H7 (cell line): ENCODE measurements at places on chromosomes 4 and X.

- DNase-seq, result no peak
Measured at GRCh38 chr4:188596021-188596420, 456.8 kb downstream of the TRIML1 start.

GRCh38 chr4:154908168-154908567 lies 127.1 kb downstream of the RBM46 start:
- no peak for DNase-seq

- no peak for DNase-seq
Measured at GRCh38 chrX:24480400-24480865, 15.3 kb downstream of the PDK3 start.

DNA sequence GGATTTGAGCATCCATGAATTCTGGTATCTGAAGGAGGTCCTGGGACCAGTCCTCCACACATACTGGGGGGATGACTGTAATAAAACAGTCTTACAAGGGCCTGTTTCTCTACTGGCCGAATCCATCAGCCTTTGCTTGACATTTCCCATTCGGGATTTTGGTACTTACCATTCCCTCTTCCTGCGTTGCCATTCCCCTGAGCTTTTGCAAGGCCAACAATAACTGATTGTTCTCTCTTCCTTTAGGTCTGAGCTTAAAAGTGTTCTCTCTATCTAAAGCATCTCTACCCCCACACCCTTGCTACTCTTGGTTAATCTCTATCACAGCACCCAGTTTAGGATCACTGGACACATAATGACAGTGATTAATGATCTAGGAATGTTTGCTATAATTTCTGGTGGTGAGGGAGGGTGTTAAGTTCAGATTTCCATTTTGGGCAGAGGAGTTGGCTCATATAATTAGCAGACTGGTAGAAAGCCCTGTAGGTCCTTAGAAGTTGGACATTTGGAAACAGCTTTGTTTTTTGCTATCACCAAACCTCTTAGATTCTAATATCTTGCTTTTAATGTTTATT lies 29.4 kb downstream of the TMA16 start:
- DNase-seq, result no peak

GRCh38 chr4:57866468-57867171 lies 756.4 kb upstream of the IGFBP7 start:
- no peak for DNase-seq

- DNase-seq, result no peak
Measured at GRCh38 chr4:143082701-143083100, 102.0 kb upstream of the USP38 start.

- DNase-seq, result no peak
Measured at GRCh38 chr4:7973545-7973981, 33.9 kb upstream of the AFAP1 start.

GRCh38 chr4:116400480-116400879 lies 684.9 kb downstream of the TRAM1L1 start:
- DNase-seq, result no peak

DNA sequence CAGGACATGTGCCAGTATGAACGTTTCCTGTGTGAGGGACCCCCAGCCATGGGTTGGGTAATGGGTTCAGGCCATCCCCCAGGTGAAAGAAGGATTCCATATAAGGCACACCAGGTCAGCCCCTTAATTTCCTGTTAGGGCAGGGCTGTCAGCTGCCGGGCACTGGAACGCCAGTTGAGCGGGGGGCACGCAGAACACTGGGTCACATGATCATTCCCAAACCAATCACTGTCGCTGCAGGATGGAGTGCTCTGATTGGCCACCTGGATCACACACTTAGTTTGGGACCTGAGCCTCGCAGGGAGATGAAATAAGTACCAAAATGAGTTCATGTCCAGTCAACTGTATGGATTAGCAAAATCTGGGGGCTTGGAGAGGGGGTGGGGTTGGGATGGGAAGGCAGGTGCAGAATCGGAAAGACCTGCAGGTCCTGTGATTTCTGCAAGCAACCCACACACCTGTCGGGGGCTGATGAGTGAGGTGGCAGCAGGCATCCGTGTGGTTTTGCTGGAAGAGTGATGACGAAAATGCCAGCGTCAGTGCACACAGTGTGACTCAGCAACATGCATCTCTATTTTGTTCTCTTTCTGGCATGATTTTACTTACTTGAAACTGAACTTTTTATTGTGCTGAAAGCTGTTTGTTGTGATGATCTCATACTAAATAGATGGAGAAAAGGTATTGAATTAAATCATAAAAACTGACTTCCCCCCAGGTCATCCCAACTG lies 32.2 kb downstream of the RNF212 start:
- peak; percentile 71 for DNase-seq

- no peak for DNase-seq
Measured at GRCh38 chrX:871626-872025, 241.0 kb downstream of the SHOX start.

- DNase-seq, result no peak
Measured at GRCh38 chr4:146359771-146360170, 145.4 kb downstream of the REELD1 start.

- no peak for DNase-seq
Measured at GRCh38 chr4:40190019-40190418, 6.8 kb upstream of the RHOH start.

DNA sequence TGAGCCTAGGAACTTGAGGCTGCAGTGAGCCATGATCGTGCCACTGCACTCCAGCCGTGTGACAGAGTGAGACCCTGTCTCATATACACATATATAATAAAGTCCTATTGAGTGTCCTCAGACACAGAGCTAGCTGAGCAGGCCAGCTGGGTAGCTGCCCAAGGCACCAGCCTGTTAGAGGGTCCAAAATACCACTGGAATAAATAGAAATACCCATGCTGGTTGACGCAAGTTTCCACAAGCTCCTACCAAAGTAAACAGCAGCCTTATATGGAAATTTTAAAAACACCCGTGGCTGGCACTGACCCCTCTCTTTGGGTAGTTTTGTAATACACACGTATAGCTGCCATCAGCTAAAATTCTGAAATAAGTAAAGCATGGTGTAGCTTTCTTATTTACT lies 348.6 kb downstream of the BCOR start:
- DNase-seq, result no peak

- no peak for DNase-seq
Measured at GRCh38 chr4:167966143-167966542, 126.2 kb upstream of the ANXA10 start.

DNA sequence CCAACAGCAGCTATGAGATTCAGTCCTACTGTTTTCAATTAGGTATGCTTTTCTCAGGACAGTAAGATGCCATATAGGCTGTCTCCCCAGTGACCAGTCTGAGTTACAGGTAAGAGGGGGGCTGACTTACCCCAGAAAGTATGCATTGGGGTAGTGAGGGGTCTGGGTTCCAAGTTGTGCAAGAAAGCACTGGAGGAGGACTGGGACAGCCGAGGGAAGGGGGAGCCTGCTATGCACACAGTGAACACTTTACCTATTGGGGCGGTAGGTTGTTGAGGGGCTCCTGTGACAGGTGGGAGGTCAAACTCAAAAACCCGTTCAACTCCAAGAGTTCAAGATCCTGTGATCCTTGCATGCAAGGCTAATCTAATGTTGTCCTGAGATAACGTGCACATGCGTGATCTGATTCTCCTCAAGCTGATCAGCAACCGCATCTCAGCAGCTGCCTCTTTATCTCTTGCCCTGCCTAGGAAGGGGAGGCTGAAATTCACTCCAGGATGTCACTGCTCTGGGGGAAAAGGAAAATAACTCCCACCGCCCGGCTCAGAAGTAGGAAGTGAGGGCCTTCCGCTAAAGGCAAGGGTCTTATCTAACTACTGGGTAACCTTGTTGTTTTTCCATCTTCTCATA lies 108.8 kb upstream of the KIT start:
- DNase-seq, result no peak

DNA sequence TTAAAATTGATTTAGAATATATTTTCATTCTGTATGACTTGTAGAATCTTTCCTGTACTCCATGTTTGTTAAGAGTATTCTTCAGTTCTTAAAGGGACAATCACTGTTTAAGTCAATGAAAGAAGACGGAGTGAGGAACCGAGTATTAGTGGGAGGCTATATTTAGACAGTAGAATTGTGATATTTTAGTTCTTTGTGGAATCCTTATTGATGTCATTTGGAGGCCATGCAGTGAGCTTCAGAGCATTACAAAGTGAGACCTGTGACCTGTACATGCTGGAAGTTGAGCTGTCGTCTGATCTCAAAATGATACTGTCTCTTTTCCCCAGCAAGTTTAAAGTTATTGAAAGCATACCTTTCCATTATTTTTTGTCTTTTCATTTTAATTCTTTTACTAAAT lies 394.7 kb downstream of the GALNTL6 start:
- no peak for DNase-seq

GRCh38 chr4:174256277-174256713 lies 27.2 kb downstream of the FBXO8 start:
- no peak for DNase-seq

- no peak for DNase-seq
Measured at GRCh38 chr4:128951316-128951715, 141.8 kb downstream of the JADE1 start.

GRCh38 chrX:96907516-96908272 lies 24.0 kb downstream of the RPA4 start:
- no peak for DNase-seq

GRCh38 chr4:31545755-31546154 lies 825.6 kb downstream of the PCDH7 start:
- DNase-seq, result no peak

DNA sequence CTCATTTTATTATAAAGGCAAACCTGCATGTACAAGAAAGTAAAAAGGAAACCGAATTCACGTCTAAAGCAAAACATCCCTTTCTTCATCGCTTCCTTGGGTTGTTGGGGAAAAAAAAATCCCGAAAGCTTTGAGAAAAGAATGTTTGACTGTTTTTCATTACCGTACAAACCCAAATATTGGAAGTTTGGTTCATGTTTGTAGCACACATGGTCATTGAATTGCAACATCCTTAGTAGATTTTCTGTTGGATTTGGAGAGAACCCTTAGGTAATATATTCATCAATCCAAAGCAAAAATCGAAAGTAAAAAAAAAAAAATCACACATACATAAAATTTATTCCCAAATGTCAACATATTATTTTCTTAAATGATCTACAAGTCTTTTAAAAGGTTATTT lies 420.3 kb downstream of the MAPK10 start:
- no peak for DNase-seq

DNA sequence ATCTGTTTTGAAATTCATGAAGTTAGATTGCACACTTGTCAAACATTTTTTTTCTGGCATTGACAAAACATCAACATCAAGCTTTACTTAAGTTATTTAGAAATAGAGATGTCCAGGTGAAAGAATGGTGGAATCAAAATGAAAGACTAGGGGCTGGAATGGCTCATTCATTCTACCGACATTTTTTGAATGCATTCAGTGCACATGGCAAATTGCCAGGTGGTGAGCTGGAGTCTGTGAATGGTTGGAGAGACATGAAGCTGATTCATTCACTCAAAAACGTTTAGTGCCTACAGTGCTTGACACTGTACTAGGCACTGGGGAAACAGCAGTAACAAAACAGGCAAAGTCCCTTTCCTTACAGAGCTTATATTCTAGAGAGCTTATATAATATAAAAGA lies 292.4 kb downstream of the PPP1R2C start:
- DNase-seq, result no peak

DNA sequence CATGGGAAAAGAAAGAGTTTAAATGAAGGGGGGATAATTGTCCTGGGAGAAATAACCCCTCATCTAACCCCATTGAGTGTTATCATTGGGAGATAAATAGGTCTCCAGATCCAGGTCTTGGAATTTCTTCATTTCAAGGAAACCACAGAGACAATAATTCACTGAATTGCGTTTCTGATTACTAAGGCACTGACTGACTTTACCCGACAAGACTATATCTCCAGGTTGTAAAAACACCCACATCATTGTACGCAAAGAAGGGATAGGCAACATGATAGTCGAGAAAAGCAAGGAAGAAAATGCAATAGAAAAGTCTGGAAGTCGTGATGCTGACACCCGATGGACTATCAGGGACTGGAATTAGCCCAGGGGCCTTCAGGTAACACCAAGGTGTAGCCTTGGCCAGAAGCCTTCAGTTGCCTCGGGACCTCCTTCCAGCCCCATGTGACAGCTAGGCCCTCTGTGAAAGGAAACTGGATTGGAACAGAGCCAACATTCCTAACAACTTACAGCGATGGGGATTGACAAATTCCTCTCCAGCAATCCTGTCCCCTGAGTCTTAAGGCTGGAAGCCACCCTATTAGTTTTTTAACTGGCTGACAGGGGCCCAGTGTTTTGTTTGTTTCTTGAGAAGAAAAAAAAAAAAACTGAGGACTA lies 46.5 kb upstream of the RAB9B start:
- DNase-seq, result no peak

DNA sequence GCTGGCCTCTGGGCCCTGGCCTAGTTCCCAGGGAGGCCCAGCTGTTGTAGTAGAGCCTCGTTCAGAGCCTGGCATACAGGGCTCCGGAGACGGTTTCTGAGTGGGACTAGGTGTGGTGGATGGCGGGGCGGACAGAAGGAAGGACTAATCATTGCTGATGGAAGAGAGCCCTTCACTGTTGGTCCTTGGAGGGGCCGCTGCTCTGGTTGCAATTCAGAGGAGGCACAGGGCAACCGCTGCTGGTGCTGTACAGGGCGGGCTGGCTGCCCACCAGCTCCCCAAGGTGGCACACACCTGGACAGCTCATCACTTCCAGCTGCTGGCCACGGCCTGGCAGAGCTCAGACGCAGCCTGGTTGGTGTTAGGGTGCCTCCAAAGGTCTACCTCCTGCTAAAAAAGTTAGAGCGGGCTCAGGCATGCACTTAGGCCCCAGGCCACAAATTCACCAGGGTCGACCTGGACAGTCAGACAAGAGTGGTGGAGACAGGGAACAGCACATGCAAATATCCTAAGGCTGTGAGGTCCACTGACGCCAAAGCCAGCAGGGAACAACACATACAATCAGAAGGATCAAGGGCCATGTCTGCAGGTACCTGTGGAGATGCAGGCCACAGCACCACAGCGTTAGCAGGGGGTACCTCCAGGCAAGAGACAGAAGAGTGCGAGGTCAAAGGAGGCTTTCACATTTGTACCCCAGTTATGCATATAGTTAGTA lies 7.5 kb upstream of the RNF4 start:
- no peak for DNase-seq

DNA sequence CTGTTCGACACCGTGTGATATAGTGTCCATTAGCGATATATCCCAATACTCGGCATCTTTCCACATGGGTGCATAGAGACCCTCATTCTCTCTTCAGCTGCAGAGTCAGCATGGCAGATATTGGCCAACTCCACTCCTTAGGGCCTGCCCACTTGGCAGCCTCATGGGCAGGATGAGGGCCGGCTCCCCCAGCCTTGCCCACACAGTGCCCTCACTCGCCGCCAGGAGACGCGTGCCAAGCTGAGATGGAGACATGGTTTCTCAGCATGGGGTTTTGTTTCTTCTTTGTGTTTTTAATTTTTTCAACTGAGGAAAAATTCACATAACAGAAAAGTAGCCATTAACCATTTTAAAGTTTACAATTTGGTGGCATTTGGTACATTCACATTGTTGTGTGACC lies 5.3 kb upstream of the PLXNA3 start:
- no peak for DNase-seq

DNA sequence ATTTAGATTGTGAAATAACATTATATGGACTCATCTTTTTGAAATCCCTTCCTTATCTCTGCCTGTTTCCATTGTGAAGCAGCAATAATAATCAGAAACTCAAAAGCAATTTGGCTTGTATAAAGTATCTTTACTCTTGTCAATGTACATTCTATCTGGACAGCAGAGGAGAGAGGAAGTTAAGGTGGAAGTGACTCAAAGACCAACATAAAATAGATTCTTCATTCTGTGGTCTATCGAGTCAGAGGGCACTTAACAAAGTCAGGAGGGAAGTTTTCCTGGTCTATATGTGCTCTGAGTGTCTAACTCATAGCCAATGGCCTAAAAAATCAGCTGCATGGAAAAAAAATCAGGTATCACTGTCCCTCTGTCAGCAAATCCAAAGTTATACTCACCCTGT lies 155.5 kb downstream of the EMCN start:
- no peak for DNase-seq
